ENCODE measurements at places on chromosomes 16 and 17.

DNA sequence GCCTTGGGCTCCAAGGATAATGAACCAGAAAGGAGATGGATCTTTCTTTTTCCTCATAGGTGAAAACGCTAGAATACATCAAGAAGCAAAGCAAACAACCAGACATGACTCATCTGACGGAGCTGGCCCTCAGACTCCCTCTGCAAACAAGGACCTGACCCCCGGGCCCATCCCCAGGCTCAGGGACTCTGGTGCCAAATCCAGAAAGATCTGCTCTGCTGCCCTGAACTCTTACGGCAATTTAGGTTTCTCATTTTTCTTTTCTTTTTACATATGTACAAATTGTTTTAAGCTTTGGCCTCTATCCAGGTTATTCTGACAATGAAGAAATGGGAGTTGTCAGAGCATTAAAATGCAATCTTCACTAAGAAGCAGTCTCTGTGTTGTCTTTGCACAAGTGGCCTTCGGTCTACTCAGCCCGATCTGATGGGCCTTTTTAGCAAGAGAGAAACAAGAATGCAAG is 17.7 kb downstream of the KNOP1 start:
- DNase-seq, result no peak

DNA sequence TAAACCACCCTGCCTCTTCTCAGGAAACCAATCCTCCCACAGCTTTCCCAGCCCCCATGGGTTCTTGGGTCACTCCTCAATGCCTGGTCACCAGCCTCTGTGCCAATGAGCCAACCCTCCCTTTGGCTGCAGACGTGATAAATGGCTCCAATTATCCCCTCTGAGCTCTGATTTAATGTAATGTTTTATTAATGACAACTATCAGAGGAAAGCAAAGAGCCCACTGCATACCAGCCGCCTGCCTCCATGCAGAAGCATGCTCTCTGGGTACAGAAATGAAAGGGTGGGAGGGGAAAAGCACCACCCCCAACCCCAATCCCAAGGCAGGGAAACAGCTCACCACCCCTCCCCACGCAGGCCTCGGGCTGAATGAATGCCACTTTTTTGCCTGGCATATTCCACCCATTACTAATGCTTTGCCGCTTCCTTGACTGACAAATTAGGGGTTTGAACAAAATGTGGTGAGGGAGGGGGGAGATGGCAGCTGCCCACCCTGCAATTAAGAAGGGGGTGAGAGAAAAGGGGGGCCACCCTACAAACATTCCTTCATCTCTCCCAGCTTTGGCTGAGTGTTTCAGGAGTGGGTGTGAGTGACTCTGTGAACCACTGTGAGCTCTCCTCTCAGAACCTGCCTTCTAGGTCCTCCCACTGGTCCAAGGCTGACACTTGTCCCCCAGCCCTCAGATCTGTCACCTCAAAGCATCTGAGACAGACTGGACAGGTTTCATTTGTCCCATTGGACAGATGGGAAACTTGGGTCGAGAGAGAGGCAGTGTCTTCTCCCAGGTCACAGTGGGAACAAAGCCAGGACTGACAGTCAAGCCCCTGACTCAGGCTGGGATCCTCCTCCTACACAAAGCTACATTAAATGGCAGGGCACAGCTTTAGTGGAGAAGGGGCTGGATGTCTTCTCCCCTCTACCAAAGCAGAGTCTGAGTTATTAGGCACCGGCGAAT is 161.5 kb downstream of the TMEM132E start:
- DNase-seq, result no peak

- no peak for DNase-seq
Measured at GRCh38 chr16:70745536-70746025, 55.4 kb downstream of the VAC14 start.

GRCh38 chr16:88509749-88510069 is 56.6 kb downstream of the ZFPM1 start:
- DNase-seq, result no peak

DNA sequence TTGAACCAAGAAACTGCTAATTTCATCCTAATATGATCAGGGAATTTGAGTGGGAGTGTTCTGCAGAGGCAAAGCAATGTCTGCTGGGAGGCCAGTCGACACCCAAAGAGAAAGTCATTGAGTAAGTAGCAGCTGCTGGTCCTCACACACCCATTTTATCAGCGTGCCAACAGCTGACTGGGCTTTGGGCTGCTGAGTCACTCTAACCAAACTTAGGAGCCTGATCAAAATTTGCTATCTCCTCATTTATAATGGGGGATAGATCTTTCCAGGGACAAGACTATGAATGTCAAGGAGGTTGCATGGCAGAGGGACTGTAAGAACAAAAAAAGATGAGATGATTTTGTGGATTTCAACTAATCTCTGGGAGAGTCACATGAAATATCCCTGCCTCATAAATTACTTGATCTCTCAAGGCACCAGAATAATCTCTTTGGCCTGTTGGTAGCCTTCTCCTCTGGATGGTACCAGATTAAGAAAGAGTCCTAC is 32.9 kb downstream of the CPSF4L start:
- DNase-seq, result peak; percentile 36

All from CD4-positive, alpha-beta T cell treated with Interferon alpha-2 for 1 hour (primary cell).